Muscle of arm (tissue), 14 donors: ENCODE measurements at places on chromosomes 12 and 14.

- DNase-seq, result no peak
Measured at GRCh38 chr12:90546511-90546910, 408.5 kb downstream of the CCER1 start.

- no peak for DNase-seq
Measured at GRCh38 chr12:82099216-82099615, 259.0 kb downstream of the CCDC59 start.

GRCh38 chr14:89131004-89131750 is 285.9 kb downstream of the FOXN3 start:
- DNase-seq, result no peak

- no peak for DNase-seq
Measured at GRCh38 chr12:101018540-101018939, 191.5 kb downstream of the SLC5A8 start.

GRCh38 chr12:120534703-120535655 is 823 bp downstream of the RNF10 start:
- peak; percentile 43 for DNase-seq

- no peak for DNase-seq
Measured at GRCh38 chr12:11822081-11822834, 172.8 kb downstream of the ETV6 start.

DNA sequence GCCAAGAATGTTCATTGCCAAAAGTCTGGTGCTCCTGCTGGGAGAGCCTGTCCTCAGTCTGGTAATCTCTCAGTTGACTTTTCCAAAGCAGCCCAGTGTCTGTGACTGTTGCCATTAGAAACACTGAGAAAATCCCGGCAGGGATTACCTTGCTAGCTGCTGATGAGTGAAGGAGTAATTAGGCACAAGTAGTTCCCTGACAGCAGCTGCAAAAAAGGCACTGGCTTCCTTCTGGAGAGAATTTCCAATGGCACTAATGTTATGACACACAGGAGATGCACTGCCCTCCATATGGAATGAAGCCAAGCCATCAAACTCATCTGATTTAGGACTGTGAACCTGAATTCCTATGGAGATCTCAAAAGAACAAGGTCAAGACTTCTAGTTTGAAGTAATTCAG is 1321.2 kb upstream of the SEL1L start:
- DNase-seq, result no peak
